ENCODE measurements at places on chromosomes 7 and 10.

GRCh38 chr7:117184367-117184766 lies 138.5 kb downstream of the WNT2 start:
- no peak for DNase-seq

DNA sequence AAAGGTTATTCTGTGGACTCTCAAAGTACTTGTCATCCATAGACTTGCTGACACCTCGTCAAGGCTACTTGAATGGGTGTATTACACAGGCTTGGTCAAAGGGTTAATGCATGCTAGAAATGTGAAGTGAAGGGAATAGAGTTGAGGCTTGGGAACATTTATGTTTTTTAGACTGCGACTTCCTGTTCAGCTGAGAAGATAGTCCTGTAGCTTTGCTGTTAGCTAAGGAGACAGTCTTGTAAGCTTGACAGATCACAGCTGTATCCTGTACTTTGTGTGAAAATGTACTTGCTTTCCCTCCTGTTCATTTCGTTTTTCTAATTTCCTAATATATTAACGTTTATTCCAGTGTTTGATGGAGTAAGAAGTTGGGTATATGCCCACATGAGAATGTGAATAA lies 52.1 kb downstream of the ADD3 start:
- no peak for DNase-seq

DNA sequence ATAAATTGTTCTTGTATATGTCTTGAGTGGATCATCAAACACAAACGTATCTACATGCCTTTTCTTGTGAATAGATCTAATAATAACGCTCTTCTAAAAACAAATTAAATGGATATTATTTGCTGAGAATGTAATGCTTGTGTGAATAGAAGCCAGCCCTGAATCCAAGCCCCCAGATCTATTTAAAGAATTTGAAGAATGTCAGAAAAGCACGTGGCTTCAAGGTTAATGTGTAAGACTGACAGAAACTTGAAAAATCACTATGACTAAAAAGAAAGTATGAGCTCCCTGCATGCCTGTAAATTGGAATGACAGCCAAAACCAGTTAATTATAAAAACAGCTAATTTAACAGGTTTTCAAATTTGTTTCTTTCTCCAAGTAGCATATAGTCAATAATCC lies 43.2 kb upstream of the ATRNL1 start:
- DNase-seq = no peak

DNA sequence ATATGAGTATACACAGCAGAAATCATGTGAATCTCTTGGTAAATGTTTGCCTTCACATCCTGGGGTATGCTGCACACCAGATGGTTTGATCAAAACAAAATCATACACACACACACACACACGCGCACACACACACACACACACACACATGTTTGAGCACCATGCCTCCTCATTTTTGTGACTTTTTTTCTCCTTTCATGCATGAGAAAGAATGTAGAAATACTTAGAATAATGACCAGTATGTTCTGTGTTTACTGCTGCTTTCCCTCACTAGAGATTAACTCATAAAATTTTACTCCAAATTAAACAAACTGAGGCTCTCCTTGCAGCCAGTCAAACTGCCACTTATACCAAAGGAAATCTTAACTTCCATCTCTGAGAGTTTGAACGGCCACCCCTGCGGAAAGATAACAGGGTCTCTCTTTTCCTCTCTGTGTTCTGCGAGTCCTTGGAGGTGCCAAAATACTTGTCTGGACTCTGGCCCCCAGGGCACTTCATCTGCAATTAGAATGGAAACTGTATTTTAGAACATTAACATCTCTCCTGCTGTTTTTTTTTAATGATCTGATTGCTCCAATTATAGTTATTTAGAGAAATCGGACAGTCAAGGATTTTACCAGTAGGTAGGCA lies 320.8 kb upstream of the NFE2L3 start:
- no peak for DNase-seq

- DNase-seq = no peak
Measured at GRCh38 chr7:50757703-50758390, 24.8 kb downstream of the GRB10 start.

GRCh38 chr7:97446361-97446760 lies 285.5 kb upstream of the TAC1 start:
- DNase-seq = no peak
